PC-9 (cell line): ENCODE measurements at places on chromosomes 6 and 20.

GRCh38 chr20:62378215-62378614 is 8.7 kb upstream of the RPS21 start:
- DNase-seq: no peak

DNA sequence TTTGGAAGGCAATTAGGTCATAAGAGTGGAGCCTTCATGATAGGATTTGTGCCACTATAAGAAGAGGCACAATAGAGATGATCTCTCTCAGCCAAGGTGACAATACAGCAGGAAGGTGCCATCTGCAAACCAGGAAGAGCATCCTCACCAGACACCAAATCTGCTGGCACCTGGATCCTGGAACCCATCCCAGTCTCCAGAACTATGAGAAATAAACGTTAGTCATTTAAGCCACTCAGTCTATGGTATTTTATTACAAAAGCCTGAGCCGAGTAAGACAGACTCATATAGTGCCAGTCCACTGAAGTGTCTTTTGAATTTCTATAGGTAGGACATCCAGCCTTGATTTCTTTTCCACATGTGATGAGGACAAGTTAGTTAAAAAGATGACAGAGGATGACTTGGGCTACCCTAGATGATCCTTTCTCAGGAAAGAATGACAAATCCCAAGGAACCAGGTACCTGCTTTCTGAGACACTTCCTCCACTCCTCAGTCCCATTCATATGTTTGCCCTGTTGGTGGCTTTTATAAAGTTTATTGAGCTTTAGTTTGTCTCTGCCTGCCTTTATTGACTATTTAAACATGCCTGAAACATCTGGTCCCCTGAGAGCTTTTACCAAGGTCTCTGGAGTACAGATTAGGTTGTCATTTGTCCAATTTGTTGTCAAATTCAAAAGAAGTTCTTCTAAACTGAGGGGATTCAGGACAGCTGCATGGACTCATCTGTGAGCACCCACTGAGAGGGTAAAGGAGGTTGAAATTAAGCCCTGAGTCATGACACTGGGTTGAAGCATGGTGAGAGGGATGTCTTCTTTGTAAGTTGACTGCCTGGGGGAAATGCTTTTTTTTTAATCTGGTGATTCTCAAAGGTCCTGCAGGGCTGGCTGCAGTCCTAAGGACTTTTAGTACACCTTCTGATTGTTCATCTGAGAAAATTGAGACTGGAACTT is 165.0 kb upstream of the PLCB4 start:
- no peak for DNase-seq

DNA sequence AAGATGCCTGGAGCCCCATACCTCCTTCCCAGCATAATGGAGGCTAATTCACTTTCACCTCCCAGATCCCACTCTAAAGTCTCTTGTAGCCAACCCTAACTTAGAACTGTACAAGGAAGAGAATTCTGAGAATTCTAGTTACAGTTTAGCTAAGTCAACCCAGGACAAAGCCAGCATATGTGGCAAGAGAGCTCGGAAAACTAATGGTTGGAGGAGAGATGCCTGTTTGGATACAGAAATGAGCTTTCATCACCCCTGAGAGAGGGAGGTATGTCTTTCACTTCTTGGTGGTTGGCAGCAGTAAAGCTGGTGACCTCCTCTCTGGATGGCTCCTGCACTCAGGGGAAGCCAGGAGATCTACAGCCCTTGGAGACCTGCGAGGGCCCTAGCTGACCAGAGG is 252.6 kb upstream of the SUPT3H start:
- DNase-seq: no peak

GRCh38 chr6:166313255-166314070 is 5.3 kb upstream of the PRR18 start:
- no peak for DNase-seq

DNA sequence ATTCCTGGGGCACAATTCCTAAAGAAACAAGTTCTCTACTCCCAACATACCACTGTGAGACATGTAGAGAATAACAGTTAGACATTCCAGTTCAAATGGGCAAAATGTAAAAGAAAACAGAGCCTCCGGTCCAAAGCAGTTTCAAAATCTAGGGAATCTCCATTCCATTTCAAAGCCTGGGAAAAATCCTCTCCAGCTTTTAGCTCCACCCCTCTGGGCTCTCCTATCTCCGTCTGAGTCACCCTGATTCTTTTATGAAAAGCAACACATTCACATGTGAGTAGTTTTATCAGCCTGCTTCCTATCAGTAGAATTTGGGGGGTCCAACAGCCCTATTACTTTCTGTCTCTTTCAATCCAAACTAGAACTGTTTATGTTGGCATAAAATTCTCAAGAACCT is 3.7 kb downstream of the CSNK2A1 start:
- no peak for DNase-seq

DNA sequence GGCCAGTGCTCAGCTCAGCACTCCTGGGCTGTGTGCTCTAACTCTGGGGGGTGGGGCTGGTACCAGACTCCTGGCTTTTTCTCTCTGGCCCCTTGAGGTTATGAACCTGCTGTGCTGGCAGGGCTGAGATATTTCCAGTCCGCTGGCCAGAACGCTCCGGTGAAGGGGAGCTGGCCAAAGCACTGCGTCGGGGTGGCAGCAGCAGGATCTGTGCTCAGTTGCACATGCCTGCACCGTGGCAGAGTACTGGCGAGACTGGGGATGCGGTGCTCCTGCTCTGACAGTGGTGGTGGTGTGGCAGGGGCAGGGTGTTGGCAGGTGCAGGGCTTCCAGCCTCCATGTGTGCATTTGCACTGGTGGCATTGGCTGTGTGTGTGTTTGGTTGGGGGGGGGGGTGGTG is 374.4 kb downstream of the PHF3 start:
- no peak for DNase-seq

GRCh38 chr20:10260316-10260715 is 41.7 kb downstream of the SNAP25 start:
- no peak for DNase-seq

- no peak for DNase-seq
Observed at GRCh38 chr6:89260832-89261231, 43.7 kb upstream of the GABRR1 start.

- peak; percentile 66 for DNase-seq
Observed at GRCh38 chr6:135936606-135937005, 85.1 kb downstream of the PDE7B start.

- DNase-seq: no peak
Observed at GRCh38 chr6:149614337-149614736, 34.2 kb downstream of the KATNA1 start.

DNA sequence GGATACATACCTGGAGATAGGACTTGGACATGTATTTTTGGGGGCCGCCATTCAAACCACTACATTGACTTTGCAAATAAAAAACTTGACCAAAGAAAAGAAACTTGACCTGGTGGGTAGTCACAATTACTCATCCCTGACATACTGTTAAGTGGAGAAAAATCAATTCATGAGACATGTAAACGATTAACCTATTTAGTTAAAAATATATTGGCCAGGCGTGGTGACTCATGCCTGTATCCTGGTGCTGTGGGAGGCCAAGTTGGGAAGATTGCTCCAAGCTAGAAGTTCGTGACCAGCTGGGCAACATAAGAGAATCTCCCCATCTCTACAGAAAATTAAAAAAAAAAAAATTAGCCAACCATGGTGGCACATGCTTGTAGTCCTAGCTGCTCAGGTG is 2.5 kb upstream of the SRSF12 start:
- DNase-seq: no peak

DNA sequence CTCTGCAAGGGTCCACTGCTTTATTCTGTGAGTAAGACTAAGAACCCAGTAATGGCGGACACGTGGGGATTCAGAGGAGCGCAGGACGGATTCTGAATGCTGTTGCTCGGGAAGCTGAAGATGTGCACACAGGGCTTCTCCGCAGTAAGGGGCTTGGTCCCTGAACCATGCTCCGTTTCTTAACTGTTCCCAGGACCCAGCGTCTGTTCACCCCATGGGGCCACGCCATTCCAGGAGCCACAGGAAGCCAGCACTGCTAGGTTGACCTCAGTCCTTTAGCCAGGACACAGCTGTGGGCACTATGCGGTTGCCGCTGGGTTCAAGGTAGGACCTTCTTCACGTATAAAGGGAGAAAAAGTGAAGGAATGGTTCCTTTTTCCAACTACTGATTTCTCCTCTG is 59.8 kb downstream of the IRF4 start:
- DNase-seq: no peak

GRCh38 chr20:23212464-23212995 is 126.4 kb upstream of the CD93 start:
- DNase-seq: no peak

GRCh38 chr20:62132421-62132820 is 10.1 kb downstream of the LSM14B start:
- no peak for DNase-seq

DNA sequence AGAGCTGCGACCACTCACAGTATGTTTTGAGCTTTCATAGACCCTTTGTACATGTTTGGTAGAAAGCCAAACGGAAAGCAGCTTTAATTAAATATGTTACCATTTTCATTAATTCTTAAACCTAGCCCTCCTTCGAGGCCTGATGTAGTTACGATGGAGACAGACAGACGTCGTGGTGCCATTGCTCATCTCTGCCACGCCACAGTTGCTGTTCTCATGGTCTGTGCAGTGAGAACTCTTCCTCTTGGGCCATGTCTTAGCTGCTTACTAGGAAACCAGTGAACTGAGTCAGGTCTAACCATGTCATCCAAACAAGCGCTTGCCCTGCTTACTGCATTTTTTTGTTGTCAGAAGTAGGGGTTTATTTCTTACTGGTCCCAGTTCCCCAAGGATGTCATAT is 62.8 kb downstream of the SNX9 start:
- DNase-seq: no peak

- DNase-seq: no peak
Observed at GRCh38 chr6:29376003-29376402, 912 bp upstream of the OR12D3 start.

GRCh38 chr20:9615118-9615517 is 100.7 kb downstream of the LAMP5 start:
- DNase-seq: no peak

DNA sequence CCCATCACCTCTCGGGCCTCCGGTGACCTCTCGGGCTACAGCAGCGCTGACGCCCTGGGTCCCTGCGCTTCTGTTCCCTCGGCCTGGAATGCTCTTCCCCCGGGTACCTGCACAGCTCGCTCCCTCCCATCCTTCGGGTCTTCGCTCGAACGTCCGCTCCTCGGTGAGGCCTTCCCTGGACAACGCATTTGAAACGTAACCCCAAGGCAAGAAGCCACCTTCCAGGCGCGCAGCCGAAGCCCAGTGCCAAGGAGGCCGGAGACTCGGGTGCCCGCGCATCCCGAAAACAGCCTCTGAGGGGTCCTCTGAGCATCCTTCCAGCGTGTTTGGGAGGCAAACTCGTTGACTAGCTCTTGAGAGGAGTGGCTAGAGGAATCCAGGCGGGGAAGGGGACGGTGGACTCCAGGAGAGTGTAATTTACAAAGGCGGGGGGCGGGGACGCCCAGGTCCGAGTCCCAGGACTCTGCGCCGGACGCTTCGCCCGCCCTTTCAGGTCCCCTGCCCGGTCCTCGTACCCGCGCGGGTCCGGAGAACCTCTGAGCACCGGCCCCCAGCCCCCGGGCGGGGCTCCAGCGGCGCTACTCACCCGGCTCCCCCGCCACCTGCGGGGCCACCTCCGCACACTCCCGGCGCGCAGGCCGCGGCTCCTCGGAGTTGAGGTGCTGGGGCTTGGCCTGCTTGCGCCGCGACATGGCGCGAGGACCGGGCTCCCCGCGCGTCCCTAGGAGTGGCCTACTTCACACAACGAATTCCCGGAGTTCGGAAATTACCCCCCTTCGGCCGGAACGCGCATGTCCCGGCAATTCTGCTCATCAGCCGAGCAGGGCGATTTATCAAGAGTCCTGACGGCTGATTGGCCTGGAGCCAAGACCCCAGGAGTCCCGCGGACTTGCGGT is 86.8 kb downstream of the ZFP64 start:
- DNase-seq: peak; percentile 62

DNA sequence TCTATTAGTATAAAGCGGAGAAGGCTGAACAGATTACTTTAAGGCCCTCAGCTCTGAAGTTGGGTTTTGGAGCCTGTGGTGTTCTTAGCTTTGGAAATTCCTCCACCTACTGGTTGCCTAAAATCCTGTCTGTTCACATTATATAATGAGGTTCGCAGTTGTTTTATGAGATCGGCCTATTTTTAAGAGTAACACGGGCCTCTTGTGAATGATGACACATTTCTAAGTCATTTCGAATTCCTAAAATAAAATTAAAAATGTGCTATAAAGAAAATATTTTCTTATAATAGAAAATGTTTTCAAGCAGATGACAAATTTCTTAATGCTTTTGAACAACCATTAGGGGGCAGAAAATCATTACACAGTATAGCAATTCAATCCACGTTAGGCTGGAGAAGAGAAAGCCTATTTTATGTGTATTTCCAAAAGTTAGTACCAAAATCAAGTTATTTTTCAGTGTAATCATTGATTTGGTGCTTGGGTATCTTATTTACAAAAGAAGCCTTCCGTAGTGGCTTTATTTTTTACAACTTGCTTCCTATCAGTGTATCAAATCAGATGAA is 15.8 kb upstream of the FAM8A1 start:
- DNase-seq: no peak

DNA sequence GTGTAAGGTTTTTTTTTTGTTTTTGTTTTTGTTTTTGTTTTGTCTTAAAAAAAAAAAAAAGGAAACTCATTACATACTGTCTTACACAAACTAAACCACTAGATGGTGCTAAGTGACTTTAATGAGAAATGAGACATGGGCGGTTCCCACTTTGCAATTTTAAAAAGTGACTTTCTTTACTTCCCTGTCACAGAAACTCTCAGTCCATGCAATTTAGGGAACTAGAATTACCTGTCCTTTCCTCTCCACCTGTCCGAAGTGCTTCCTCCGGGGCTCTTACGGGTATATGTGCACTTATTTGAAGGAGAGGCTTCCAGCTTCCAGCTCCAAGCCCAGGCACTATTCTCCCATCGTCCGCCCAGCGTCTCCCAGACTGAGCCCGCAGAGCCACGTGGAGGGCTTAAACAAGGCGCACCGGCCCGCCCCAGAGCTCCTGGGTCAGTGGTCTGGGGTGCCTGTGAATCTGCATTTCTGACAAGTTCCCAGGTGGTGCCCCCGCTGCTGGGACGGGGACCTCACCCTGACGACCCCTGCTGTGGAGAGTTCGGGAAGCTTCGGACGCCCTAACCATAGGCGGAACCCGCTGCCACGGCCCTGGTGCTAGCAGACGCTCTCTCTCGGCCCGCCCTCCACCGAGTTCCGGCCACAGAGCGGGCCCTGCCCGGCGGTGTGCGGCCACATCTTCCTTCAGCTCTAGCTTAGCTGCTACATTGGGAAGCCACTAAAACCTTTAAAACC is 26.1 kb downstream of the BFSP1 start:
- DNase-seq: peak; percentile 43

DNA sequence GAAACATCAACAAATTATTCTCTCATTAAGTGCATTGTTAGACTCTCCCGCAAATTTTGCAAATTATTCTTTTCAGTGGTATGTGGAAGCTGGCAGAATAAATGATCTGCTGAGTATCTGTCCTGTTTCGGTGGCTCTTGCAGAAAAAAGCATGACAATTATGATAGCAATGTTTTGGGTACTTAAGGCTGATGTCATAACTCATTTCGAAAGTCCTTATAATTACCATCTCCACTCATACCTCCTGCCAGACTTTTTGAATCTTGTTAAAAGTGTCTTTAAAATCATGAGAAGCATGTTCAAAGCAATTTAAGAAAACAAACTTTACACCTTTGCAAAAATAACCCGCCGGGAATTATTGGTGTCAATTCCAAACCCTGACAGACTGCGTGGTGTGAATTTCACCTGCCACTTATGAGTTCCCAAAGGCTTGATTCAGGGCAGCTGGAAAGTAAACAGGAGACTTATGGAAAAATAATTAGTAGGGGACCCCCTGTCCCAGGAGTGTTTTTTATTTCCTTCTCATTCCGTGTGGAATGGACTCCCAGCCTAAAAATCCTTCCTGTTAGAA is 87.6 kb upstream of the E2F3 start:
- no peak for DNase-seq

GRCh38 chr20:4063631-4064030 is 48.3 kb upstream of the RNF24 start:
- peak; percentile 42 for DNase-seq
